Activated T-cell treated with anti-CD3 and anti-CD28 coated beads, Interleukin-2, amount 50 U/mL, for 24 hours (primary cell): ENCODE measurements at places on chromosomes 13 and 19.

DNA sequence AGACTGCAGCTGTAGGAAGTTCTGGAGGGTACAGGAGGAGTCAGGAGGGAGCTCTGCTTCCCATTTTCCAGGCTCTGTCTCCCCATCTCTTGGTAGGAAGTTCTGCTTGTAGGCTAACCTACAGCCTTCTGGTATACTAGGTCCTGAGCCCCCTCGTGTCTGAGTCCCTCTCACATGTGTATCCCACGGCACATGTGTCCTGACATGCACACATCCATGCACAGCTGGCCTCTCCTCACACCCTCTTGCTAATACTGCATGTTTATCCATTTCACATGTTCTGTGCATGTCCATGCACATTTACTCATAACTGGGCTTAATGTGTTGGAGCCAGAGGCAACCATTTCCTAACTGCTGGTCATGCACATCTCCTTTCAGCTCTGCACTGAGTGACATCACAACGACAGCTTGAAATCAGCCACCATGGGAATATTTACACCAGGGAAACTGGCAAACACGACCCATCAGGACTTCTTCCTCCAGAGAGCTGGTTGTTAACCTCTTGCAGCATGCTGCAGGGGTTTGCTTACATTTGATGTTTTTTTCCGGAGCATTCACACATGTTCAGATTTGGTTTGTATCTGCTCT, 3.0 kb downstream of the CD209 start:
- DNase-seq: peak; percentile 30

DNA sequence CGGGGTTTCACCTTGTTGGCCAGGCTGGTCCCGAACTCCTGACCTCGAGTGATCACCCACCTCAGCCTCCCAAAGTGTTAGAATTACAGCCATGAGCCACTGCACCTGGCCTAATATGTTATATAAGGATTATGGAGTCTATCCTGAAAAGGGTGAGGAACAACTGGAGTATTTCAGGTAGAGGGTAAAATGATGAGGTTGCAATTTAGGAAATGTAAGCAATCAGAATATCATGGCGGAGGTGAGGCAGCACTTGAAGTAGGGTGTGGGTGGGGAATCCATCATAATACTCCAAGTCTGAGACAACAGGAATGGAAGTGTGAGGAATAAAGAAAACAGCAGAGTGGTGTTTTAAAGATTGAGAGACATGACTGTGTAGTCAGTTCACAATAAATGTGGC, 582.2 kb downstream of the FGF9 start:
- DNase-seq: no peak

- no peak for DNase-seq
Measured at GRCh38 chr13:100356889-100357288, 231.7 kb downstream of the GGACT start.

GRCh38 chr13:45138282-45138681, 18.0 kb downstream of the GTF2F2 start:
- DNase-seq: no peak

GRCh38 chr19:45920458-45920857, 5.9 kb upstream of the NANOS2 start:
- DNase-seq: no peak

DNA sequence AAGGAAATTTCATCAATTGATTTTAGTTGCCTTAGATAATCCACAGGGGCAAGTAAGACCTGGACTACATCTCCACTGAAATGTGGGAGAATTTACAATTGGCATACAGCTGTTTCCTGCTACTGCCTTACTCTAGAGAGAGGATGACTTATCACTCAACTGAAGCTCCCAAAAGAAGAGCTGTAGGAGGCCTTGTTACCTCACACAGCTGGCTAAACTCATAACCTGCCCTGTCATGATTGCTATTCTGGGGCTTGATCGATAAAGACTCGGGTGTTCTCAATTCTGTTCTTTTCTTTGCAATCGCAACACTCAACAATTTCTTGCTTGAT, 1396.4 kb downstream of the EFNB2 start:
- DNase-seq: no peak

DNA sequence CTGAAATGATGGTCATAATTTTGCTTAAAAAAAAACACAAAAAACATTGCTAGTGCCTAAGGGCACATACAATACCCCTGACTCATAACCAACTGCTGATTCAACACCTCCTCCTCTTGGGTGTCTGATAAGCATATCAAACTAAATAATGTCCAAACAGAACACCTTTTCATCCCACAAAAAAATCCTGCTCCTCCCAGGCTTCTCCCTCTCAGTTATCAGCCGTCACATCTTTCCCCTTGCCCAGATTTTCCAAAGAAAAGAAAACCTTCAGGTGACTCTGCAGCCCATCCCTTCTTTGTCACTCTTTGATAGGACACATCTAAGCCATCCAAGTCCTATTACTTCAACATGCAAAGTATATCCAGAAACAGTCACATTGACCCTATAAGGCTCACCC, 46.9 kb downstream of the ABCC4 start:
- DNase-seq: no peak

DNA sequence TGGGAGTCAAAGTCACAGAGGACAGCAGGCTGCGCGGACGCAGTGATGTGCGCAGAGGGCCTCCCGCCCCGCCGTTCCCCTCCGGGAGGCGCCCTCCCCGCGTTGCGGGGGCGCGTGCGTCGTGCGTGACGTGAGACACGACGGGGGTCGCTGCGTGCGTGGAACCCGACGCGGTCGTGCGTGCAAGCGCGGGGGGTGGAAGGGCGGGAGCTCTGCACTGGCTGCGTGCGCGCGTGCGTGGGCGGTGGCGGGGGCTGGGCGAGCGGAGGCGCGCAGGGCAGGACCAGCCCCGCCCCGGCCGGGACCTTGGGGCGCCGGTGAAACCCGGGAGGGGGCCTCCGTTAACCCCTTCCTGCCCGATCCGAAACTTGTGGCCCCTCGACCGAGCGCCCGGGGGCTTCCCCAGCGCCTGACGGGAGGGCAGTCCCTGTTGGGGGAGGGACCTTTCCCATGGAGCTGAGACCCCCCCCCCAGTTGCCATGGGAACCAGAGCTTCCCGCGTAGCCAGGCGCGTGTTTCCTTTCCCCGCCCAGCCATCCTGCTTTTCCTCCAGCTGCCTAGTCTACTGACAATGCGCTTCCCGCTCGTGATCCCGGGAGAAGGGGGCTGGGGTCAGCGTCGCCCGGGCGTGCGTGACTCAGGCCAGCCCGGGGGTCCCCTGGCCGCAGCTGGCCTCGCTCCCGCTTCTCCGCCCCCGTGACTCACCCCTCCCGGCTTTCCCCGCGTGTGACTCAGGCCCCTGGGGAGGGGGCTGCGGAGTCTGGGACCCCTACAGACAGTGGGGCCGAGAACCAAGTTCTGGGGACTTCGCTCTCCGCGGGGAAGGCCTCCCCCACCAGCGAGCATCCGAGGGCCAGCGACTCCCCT, 7.3 kb upstream of the HOOK2 start:
- DNase-seq: peak; percentile 92

GRCh38 chr13:26629260-26629825, 71.9 kb downstream of the WASF3 start:
- no peak for DNase-seq

GRCh38 chr13:106118996-106119395, 416.5 kb downstream of the EFNB2 start:
- DNase-seq: no peak

- no peak for DNase-seq
Measured at GRCh38 chr13:76823969-76824368, 62.2 kb downstream of the KCTD12 start.

- no peak for DNase-seq
Measured at GRCh38 chr13:112071102-112071722, 4.3 kb downstream of the SOX1 start.
